Fibroblast of villous mesenchyme (primary cell): ENCODE measurements at places on chromosomes 13 and 19. TPM values are rescaled to one million over a fixed set of nuclear protein-coding genes. Genes with fewer than 3 reads are reported as not detected.

The ANGPTL8 gene
- not detected in 2 replicates for total RNA-seq

The ZNF98 gene
- total RNA-seq: not detected in 2 replicates

The PINLYP gene
- total RNA-seq: 3.5 TPM in 2 replicates

The SIGLEC8 gene
- total RNA-seq: not detected in 2 replicates

The LCP1 gene
- 17.7 and 44.9 TPM in 2 replicates for total RNA-seq

The TRPM4 gene
- total RNA-seq: 17.3 and 18.0 TPM in 2 replicates

The ZNF681 gene
- total RNA-seq: 0.32 and 0.43 TPM in 2 replicates

The MTUS2 gene
- 0.32 and 1.3 TPM in 2 replicates for total RNA-seq

The KLK6 gene
- total RNA-seq: not detected in 2 replicates

The ATP4B gene
- not detected in 2 replicates for total RNA-seq

The TTYH1 gene
- total RNA-seq: not detected in 2 replicates

The ACP7 gene
- not detected in 2 replicates for total RNA-seq

The MBNL2 gene
- total RNA-seq: 70.5 and 120 TPM in 2 replicates

The FXYD1 gene
- 0.32 TPM in 1 of 2 replicates, not detected in the other for total RNA-seq

The TEX26 gene
- total RNA-seq: under 0.01 TPM in 1 of 2 replicates, not detected in the other

The SPC24 gene
- total RNA-seq: 39.7 and 44.5 TPM in 2 replicates

The EPN1 gene
- total RNA-seq: 17.7 and 31.2 TPM in 2 replicates

The C19orf85 gene
- total RNA-seq: not detected in 2 replicates

The ZNF208 gene
- under 0.01 TPM in 2 replicates for total RNA-seq

The CYP4F3 gene
- total RNA-seq: not detected in 2 replicates

The ABHD8 gene
- 13.8 and 15.5 TPM in 2 replicates for total RNA-seq

The KIRREL2 gene
- under 0.01 TPM in 1 of 2 replicates, not detected in the other for total RNA-seq

The SOX1 gene
- not detected in 2 replicates for total RNA-seq

The ZNF30 gene
- 3.2 and 3.9 TPM in 2 replicates for total RNA-seq

The SIGLEC12 gene
- not detected in 2 replicates for total RNA-seq

The CALR3 gene
- total RNA-seq: not detected in 2 replicates

The SCEL gene
- total RNA-seq: not detected in 2 replicates

The CDC42EP5 gene
- 12.5 and 29.0 TPM in 2 replicates for total RNA-seq

The SLC27A1 gene
- 10.8 and 15.5 TPM in 2 replicates for total RNA-seq

The ZNF177 gene
- 0.64 and 1.7 TPM in 2 replicates for total RNA-seq

The EBI3 gene
- 1.3 TPM in 1 of 2 replicates, not detected in the other for total RNA-seq

The ZNF699 gene
- total RNA-seq: 11.7 and 14.8 TPM in 2 replicates
